ENCODE measurements at places on chromosomes 13 and 19. TPM values are rescaled to one million over a fixed set of nuclear protein-coding genes. Genes with fewer than 3 reads are reported as not detected.
A peak's percentile ranks its signal among the peaks of the same experiment; 100 is the strongest.

Gene POU2F2
- 62.8 TPM for total RNA-seq

Gene ZNF737
- total RNA-seq, result 16.4 TPM

Gene SCN1B
- 1.3 TPM for total RNA-seq

Gene RELB
- 51.2 TPM for total RNA-seq

Gene CABP5
- total RNA-seq, result not detected

Gene ZNF91
- 45.5 TPM for total RNA-seq

Gene ARRDC5
- not detected for total RNA-seq

Gene RAB20
- total RNA-seq, result 9.0 TPM

Gene MIA
- total RNA-seq, result not detected

Gene ZNF486
- 18.1 TPM for total RNA-seq

Gene SETDB2
- total RNA-seq, result 14.2 TPM

- H3K4me3 ChIP-seq, result no peak overlapping the region
- peaks cover 2% of the 10 kb centered on the region for H3K27me3 ChIP-seq
- H3K36me3 ChIP-seq, result no peaks in the 10 kb centered on the region
These were observed 19.4 kb upstream of the PLEKHF1 start for GRCh38 chr19:29645911-29646310.

GRCh38 chr19:45302416-45302815 is 20.3 kb downstream of the CKM start:
- H3K4me1 ChIP-seq, result no peaks in the 10 kb centered on the region
- no peak overlapping the region for H3K4me3 ChIP-seq

DNA sequence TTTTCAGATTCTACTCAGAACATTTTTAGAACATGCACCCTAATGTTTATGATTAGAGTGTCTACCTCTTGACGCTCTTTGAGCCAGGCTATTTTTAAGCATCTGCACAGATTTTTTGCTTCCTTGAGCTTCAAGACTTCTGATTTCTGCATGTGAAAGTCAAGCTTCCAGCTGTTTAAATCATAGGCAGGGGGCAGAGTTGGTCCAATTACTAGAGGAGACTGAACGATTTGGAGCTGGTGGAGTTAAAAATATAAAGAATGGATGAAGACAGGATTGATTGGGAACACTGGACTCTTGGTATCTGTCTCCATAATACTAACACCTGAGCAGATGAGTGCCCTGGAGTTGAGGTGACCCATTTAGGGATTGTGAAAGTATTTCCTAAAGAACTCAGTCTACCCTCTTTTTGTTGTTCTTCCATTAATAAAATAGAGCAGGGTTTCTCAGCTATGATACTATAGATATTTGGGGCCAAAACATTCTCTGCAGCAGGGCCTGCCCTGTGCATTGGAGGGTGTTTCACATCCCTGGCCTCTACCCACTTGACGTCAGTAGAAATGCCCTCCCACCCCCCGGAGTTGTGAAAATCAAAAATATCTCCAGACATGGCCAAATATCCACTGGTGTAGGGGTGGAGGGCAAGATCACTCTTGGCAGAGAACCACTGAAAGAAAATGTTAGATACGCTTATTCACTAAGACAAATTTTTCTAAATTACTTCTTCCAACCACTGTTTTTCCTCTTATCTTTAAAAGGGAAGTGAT is 160.1 kb downstream of the COG6 start:
- no peaks in the 10 kb centered on the region for H3K36me3 ChIP-seq
- no peaks in the 10 kb centered on the region for H3K4me1 ChIP-seq
- DNase-seq, result no peak
- no peak overlapping the region for H3K27ac ChIP-seq
- no peaks in the 10 kb centered on the region for H3K27me3 ChIP-seq

GRCh38 chr19:2549701-2550191 is 73.8 kb downstream of the GADD45B start:
- H3K27ac ChIP-seq, result no peak overlapping the region
- no peaks in the 10 kb centered on the region for H3K27me3 ChIP-seq
- no peak for DNase-seq
- peaks cover 11% of the 10 kb centered on the region for H3K4me1 ChIP-seq
- H3K4me3 ChIP-seq, result no peak overlapping the region
- peaks cover 1% of the 10 kb centered on the region for H3K36me3 ChIP-seq

GRCh38 chr13:20124303-20124702 is 36.5 kb downstream of the GJA3 start:
- no peak overlapping the region for H3K4me3 ChIP-seq
- H3K4me1 ChIP-seq, result peaks cover 14% of the 10 kb centered on the region
- DNase-seq, result no peak
- H3K36me3 ChIP-seq, result no peaks in the 10 kb centered on the region

- H3K27me3 ChIP-seq, result no peaks in the 10 kb centered on the region
- no peak overlapping the region for H3K4me3 ChIP-seq
- peak; percentile 56 for DNase-seq
- no peak overlapping the region for H3K27ac ChIP-seq
These were observed 24.6 kb downstream of the DCT start for GRCh38 chr13:94454906-94455305.

DNA sequence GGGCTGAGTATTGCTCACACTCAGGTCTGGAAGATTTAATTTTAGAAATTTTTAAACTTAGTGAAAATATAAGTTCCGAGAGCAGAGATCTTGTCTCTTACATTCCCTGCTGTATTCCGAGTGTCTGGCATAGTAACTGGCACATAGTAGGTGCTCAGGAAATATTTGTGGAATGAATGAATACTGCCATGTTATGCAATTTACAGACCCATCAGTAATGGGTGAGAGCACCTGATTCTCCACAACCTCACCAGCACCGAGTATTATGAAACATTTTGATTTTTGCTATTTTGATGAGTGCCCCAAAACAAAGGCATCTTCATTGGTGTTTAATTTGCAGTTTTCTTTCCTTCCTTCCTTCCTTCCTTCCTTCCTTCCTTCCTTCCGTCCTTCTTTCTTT is 15.8 kb upstream of the CLASRP start:
- peaks cover 33% of the 10 kb centered on the region for H3K36me3 ChIP-seq
- no peak overlapping the region for H3K27ac ChIP-seq
- H3K4me1 ChIP-seq, result no peaks in the 10 kb centered on the region
- H3K4me3 ChIP-seq, result no peak overlapping the region

DNA sequence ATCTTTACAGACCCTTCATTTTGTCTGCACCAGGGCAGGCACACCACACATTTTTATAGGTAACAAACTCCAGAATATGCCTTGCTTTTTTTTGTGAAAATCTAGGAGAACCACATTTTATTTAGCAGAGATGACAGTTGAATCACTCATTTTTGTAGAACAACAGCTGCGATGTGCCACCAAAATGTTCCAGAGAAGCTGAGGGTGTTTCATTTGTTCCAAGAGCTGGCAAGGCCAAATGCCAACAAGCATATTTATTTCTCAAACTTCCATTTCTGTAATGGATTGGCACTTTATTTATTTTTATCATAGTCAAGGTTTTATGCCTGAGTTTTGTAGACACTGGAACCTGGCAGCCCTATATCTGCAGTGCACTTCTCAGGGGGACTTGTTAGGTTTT is 10.4 kb downstream of the OLFM4 start:
- no peak overlapping the region for H3K27ac ChIP-seq
- no peak overlapping the region for H3K4me3 ChIP-seq
- no peak for DNase-seq
- peaks cover 12% of the 10 kb centered on the region for H3K27me3 ChIP-seq

- peaks cover 5% of the 10 kb centered on the region for H3K4me1 ChIP-seq
- no peaks in the 10 kb centered on the region for H3K36me3 ChIP-seq
- DNase-seq, result no peak
- H3K4me3 ChIP-seq, result no peak overlapping the region
- H3K27me3 ChIP-seq, result no peaks in the 10 kb centered on the region
- H3K27ac ChIP-seq, result no peak overlapping the region
These were observed 128.4 kb downstream of the SHISA2 start for GRCh38 chr13:25923217-25924085.

DNA sequence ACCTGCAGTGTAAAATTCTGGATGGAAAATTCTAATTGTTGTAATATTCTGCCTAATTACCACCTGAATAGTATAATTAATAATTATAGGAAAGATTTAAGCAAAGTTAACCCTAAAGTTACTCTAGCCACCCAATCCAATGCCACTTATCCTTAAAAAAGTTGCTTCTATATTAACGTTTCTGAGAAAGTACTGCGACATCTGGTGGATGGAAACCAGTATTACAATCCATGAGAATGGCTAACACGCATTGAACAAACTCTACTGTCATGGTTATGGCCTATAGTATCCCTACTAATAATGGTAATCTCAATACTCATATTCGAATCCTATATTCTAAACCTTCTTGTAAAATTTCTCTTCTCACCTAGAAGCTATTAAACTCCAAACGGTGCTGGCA is 1551.8 kb downstream of the SLITRK1 start:
- no peak overlapping the region for H3K27ac ChIP-seq
- DNase-seq, result no peak
- no peaks in the 10 kb centered on the region for H3K4me1 ChIP-seq
- H3K27me3 ChIP-seq, result no peaks in the 10 kb centered on the region
- H3K36me3 ChIP-seq, result no peaks in the 10 kb centered on the region

- H3K4me3 ChIP-seq, result no peak overlapping the region
- H3K27me3 ChIP-seq, result no peaks in the 10 kb centered on the region
- no peak for DNase-seq
- no peaks in the 10 kb centered on the region for H3K36me3 ChIP-seq
- no peaks in the 10 kb centered on the region for H3K4me1 ChIP-seq
These were observed 28.4 kb upstream of the SOHLH2 start for GRCh38 chr13:36242761-36243160.

DNA sequence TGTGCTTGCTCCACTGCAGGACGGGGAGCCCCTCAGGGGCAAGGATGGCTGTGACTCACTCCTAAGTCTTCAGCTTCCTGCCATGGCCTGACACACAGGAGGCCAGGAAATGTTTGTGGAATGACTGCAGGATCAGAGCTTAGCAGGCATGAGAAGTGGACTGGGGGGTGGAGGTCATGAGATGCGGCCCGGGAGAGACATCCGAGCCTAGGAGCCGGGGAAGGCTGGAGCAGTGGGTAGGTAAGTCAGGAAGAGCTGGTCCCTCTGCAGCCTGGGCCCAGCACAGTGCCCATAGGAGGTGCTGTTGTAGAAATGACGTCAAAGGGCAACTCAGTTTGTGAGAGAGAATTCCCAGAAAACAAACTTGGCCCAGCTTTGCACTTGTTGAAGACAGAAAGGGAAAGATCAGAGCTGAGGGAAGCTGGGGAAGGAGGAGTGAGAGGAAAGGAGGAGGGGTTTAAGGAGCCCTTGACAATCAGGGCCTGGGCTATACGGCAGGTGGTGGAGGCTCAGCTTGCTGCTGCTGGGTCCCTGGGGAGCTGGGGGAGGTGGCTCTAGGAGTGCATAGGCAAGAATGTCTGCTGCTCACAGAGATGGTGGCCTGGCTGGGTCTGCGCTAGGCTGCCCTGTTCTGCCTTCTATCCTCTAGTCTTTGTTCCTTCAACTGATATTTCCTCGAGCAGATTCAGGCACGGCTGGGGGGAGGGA is 18.5 kb downstream of the POU2F2 start:
- H3K4me1 ChIP-seq, result peaks cover 46% of the 10 kb centered on the region
- peaks cover 61% of the 10 kb centered on the region for H3K36me3 ChIP-seq

DNA sequence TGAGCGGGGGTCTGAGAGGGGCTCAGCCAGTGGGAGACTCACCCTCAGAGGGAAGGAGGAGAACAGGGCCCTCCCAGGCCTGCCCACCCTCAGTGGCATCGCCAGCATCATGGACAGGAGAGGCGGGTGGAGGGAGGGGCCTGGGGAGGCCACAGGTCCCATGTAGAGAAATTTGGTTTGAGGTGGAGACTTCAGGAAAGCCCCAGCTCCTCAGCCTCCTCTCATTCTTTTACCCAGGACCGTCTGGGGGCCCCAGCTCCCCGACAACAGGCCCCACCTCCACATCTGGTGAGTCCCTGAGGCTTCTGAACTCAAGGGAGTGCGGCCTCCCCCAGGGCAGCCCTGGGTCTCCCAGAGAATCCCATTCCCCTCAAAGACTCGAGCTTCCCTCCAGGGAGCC is 3.1 kb downstream of the LILRB1 start:
- DNase-seq, result no peak
- H3K4me1 ChIP-seq, result no peaks in the 10 kb centered on the region
- no peak overlapping the region for H3K4me3 ChIP-seq
- H3K27ac ChIP-seq, result no peak overlapping the region

DNA sequence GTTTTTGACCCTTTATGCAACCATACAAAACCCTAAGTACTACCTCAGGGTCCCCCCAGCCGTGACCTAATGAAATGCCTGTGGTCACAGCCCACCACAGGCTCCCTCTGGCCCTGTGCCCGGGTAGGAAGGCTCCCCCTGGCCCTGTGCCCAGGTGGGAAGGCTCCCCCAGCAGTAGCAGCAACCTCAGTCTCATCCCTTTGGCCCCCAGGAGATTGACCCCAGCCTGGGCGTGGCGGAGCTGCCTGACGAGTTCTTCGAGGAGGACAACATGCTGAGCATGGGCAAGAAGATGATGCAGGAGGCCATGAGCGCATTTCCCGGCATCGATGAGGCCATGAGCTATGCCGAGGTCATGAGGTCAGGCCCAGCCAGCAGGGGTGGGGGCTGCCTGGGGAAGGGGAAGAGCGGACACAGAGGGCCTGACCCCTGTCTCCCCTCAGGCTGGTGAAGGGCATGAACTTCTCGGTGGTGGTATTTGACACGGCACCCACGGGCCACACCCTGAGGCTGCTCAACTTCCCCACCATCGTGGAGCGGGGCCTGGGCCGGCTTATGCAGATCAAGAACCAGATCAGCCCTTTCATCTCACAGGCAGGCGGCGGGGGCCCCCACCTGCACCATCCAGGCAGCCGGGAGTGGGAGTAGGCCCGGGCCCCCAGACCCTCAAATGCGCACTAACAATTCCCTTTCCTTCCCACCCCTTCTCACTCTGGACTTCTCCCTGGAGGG is 6.3 kb upstream of the BEST2 start:
- no peak overlapping the region for H3K4me3 ChIP-seq
- peaks cover 3% of the 10 kb centered on the region for H3K4me1 ChIP-seq
- no peaks in the 10 kb centered on the region for H3K27me3 ChIP-seq
- H3K27ac ChIP-seq, result no peak overlapping the region
- DNase-seq, result no peak

- peaks cover 35% of the 10 kb centered on the region for H3K36me3 ChIP-seq
- no peak overlapping the region for H3K4me3 ChIP-seq
- DNase-seq, result no peak
These were observed 6.1 kb downstream of the RNF126 start for GRCh38 chr19:656751-657559.

GRCh38 chr13:76380446-76381065 is 505.6 kb downstream of the KCTD12 start:
- no peak overlapping the region for H3K27ac ChIP-seq
- H3K27me3 ChIP-seq, result no peaks in the 10 kb centered on the region
- no peaks in the 10 kb centered on the region for H3K36me3 ChIP-seq
- no peaks in the 10 kb centered on the region for H3K4me1 ChIP-seq

GRCh38 chr19:17215127-17215971 is at the start of gene USE1:
Gene USE1, plus strand, starts transcription at chr19:17215357. Its CDS starts 49 bp downstream, at chr19:17215406.
- peak; percentile 93 for DNase-seq
- H3K36me3 ChIP-seq, result peaks cover 26% of the 10 kb centered on the region
- H3K27ac ChIP-seq, result peak within 1 kb of the TSS; percentile 95
- H3K4me1 ChIP-seq, result peaks cover 21% of the 10 kb centered on the region
- peak within 1 kb of the TSS; percentile 80 for H3K4me3 ChIP-seq

All from activated CD4-positive, alpha-beta T cell treated with anti-CD3 and anti-CD28 coated beads for 36 hours (primary cell).